CD4-positive, alpha-beta T cell (primary cell): ENCODE measurements at places on chromosomes 1 and 21. TPM values are rescaled to one million over a fixed set of nuclear protein-coding genes. Genes with fewer than 3 reads are reported as not detected.
A peak's percentile ranks its signal among the peaks of the same experiment; 100 is the strongest.

- no peak for DNase-seq
- H3K27ac ChIP-seq, result no peak overlapping the region
- peaks cover 7% of the 10 kb centered on the region for H3K4me1 ChIP-seq
- H3K36me3 ChIP-seq, result no peaks in the 10 kb centered on the region
- H3K27me3 ChIP-seq, result no peaks in the 10 kb centered on the region
Measured at GRCh38 chr21:25556091-25556490, 51.2 kb downstream of the MRPL39 start.

- H3K4me3 ChIP-seq, result no peak overlapping the region
- no peak for DNase-seq
- H3K36me3 ChIP-seq, result no peaks in the 10 kb centered on the region
- H3K27ac ChIP-seq, result no peak overlapping the region
- H3K27me3 ChIP-seq, result no peaks in the 10 kb centered on the region
Measured at GRCh38 chr1:84971957-84972356, 25.0 kb downstream of the MCOLN2 start.

DNA sequence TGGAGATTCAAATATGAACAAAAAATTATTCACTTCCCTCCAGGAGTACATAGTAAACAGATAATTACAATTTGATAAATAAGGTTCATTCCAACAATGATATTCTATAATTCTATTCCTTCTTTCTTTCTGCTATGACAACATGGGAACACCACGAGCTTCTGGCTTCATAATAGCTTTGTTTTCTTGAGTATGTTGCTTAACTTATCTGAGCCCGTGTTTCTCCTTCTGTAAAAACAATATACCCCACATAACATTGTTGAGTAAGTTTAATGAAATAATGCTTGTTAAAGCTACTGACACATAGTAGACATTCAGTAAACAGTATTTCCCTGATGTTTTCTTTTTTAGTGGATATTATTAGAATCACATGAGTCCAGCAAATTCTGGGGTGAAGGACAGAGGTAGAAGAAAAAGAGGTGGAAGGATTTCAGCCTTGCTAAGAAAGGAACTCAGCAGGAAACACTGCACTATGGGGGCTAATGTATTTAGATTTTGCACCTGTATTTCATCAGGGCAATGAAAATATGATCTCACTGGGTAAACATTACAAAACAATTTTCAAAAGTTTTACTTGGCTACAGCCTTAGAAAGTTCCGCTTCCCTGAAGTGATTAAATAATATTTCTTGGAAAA, 430.8 kb upstream of the C1orf87 start:
- no peak overlapping the region for H3K27ac ChIP-seq
- no peak overlapping the region for H3K4me3 ChIP-seq
- H3K4me1 ChIP-seq, result no peaks in the 10 kb centered on the region
- no peaks in the 10 kb centered on the region for H3K27me3 ChIP-seq
- no peak for DNase-seq

The KISS1 gene
- not detected for total RNA-seq

The PTGFRN gene
- 0.38 TPM for total RNA-seq

GRCh38 chr21:37765221-37765900, 150.9 kb downstream of the KCNJ6 start:
- DNase-seq, result no peak
- no peak overlapping the region for H3K27ac ChIP-seq
- H3K4me1 ChIP-seq, result no peaks in the 10 kb centered on the region
- H3K4me3 ChIP-seq, result no peak overlapping the region
- no peaks in the 10 kb centered on the region for H3K36me3 ChIP-seq

DNA sequence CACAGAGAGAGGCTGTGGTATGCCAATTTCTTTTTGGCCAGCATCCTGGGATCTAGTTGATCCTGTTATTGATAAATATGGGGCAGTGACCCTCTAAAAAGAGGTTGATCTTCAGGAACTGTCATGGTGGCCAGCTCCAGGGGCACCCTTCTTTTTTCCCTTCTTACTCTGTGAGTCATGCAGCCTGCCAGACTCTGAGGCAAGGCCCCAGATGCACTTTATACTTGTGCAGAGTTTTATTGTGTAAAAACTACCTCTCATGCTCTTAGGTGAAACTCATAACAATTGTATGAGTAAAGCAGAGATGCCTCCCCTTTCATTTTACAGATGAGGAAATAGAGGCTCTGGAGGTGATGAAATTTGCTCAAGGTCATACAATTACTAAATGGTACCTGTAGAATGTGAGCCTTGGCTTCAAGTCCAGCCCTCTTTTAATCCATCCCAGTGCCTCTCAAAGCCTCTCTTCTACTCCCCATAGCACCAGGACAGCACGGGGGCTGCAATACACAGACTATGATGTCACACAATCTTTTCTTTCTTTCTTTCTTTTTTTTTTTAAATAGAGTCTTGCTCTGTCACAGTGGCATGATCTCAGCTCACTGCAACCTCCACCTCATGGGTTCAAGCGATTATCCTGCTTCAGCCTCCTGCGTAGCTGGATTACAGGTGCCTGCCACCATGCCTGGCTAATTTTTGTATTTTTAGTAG, 387.8 kb downstream of the KCNH1 start:
- H3K4me3 ChIP-seq, result no peak overlapping the region
- no peak for DNase-seq
- H3K27ac ChIP-seq, result no peak overlapping the region
- no peaks in the 10 kb centered on the region for H3K4me1 ChIP-seq
- H3K27me3 ChIP-seq, result peaks cover 4% of the 10 kb centered on the region

GRCh38 chr1:11178021-11179015, 10.8 kb upstream of the ANGPTL7 start:
- H3K27me3 ChIP-seq, result no peaks in the 10 kb centered on the region
- H3K27ac ChIP-seq, result no peak overlapping the region
- no peak overlapping the region for H3K4me3 ChIP-seq
- no peaks in the 10 kb centered on the region for H3K4me1 ChIP-seq
- DNase-seq, result no peak

The PROX1 gene
- total RNA-seq, result not detected

The HORMAD1 gene
- not detected for total RNA-seq

The ABCD3 gene
- 13.5 TPM for total RNA-seq

GRCh38 chr21:33813832-33814365, 101.7 kb downstream of the ATP5PO start:
- no peaks in the 10 kb centered on the region for H3K36me3 ChIP-seq
- no peaks in the 10 kb centered on the region for H3K27me3 ChIP-seq
- DNase-seq, result no peak
- H3K27ac ChIP-seq, result no peak overlapping the region
- no peak overlapping the region for H3K4me3 ChIP-seq

The TBX19 gene
- total RNA-seq, result 1.8 TPM

DNA sequence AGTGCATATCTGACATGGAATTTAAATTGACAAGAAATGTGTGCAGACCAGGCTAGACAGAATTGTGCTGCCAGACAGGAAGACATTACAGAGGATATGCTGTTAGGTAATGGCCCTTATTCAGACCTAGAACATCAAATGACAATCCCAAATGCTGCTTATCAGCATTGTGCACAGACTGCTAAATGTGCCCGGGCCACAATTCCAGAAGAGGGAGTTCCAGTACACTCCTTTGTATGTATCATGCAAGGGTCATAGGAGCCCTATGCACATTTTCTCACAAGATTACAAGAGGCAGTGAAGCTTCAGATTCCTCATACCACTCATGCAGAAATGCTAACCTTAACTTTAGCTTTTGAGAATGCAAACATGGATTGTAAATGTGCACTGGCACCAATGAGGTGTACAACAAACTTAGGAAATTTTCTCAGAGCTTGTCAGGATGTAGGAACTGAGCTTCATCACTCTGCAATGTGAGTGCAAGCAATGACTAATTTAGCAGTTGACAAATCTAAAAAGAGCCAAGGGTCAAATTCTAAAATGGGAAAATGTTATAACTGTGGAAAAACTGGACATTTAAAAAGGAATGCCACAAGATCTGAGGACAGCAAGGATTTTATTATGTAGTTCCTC, 273.5 kb downstream of the COL11A1 start:
- H3K27ac ChIP-seq, result no peak overlapping the region
- no peaks in the 10 kb centered on the region for H3K27me3 ChIP-seq
- H3K4me1 ChIP-seq, result no peaks in the 10 kb centered on the region
- no peak for DNase-seq
- H3K36me3 ChIP-seq, result no peaks in the 10 kb centered on the region

The SLAMF7 gene
- total RNA-seq, result 0.78 TPM

GRCh38 chr1:68232289-68233148, at the start of gene WLS:
Gene WLS (minus strand): TSS chr1:68232523. CDS start chr1:68232299, 224 bp downstream.
- DNase-seq, result peak; percentile 27
- H3K4me3 ChIP-seq, result peak within 1 kb of the TSS; percentile 12
- peaks cover 4% of the 10 kb centered on the region for H3K4me1 ChIP-seq
- no peaks in the 10 kb centered on the region for H3K36me3 ChIP-seq
- H3K27ac ChIP-seq, result no peak within 1 kb of the TSS
- peaks cover 50% of the 10 kb centered on the region for H3K27me3 ChIP-seq

The CRYZ gene
- 4.6 TPM for total RNA-seq

The LRRC38 gene
- not detected for total RNA-seq

- no peaks in the 10 kb centered on the region for H3K27me3 ChIP-seq
- H3K4me1 ChIP-seq, result peaks cover 26% of the 10 kb centered on the region
- H3K27ac ChIP-seq, result no peak overlapping the region
- peak overlapping the region; percentile 63 for H3K4me3 ChIP-seq
- peak; percentile 66 for DNase-seq
Measured at GRCh38 chr1:109112056-109112651, 1.8 kb upstream of the ELAPOR1 start.

DNA sequence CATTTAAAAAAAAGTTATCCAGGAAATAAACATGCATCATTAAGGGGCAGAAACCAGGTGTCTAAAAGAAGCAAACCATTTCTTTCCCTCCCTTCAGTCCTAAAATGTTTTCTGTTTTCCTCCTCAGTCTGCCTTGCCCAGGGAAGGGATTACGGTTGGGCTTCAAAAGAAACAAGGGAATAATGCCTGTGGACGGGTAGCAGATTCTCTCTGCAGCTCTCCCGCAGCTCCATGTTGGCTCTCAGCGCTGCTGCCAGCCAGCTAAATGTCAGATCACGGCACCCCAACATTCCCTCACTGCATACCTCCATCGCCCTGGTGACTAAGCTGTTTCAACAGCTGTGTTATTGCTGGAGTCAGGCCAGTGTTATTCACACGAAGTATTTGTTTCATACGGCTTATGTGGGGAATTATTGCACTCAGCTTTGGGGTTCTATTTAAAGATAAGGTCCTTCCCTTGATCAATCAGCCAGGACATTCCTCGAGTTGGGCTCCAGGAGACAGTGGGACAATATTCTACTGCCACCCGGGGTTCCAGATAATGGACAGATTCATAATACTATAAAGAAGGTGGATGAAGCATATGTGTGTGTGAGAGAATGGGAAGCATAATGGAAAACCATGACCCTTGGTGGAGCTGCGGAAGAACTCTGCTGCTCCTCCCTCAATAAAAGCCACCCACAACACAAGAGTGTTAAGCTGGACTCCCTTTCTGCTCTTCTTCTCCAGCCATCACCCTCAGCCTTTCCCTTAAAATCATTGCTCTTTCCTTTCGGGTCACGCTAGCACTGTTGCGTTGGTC, 58.2 kb downstream of the WLS start:
- no peaks in the 10 kb centered on the region for H3K36me3 ChIP-seq
- H3K27me3 ChIP-seq, result no peaks in the 10 kb centered on the region
- no peak for DNase-seq

- no peaks in the 10 kb centered on the region for H3K27me3 ChIP-seq
- no peak overlapping the region for H3K4me3 ChIP-seq
- H3K27ac ChIP-seq, result no peak overlapping the region
- H3K36me3 ChIP-seq, result no peaks in the 10 kb centered on the region
Measured at GRCh38 chr1:56106531-56107274, 472.7 kb downstream of the PLPP3 start.

GRCh38 chr1:20732071-20732587, 374 bp downstream of the SH2D5 start:
- DNase-seq, result peak; percentile 12
- H3K27ac ChIP-seq, result no peak overlapping the region
- H3K4me1 ChIP-seq, result peaks cover 32% of the 10 kb centered on the region
- peak overlapping the region; percentile 66 for H3K4me3 ChIP-seq

- no peak overlapping the region for H3K27ac ChIP-seq
- no peaks in the 10 kb centered on the region for H3K36me3 ChIP-seq
- no peak overlapping the region for H3K4me3 ChIP-seq
- no peaks in the 10 kb centered on the region for H3K27me3 ChIP-seq
- no peak for DNase-seq
Measured at GRCh38 chr1:215119719-215120365, 37.3 kb downstream of the KCNK2 start.

DNA sequence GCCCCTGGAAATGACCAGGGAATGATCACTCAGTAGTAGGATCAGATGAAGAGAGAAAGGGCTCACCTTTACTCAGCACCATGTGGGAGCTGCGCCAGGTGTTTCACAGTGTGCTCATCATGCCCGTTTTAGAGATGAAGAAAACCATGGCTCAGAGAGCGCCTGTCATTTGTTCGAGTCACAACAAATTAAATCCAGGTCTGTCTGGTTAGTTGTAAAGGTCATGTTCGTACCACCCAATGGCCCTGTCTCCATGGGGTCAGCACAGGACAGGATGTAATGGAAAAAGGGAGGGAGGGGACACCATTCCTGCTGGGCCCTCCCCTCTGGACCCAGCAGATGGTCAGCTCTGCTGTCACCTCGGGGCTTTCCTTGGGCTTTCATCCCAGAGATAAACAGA, 15.2 kb downstream of the KIRREL1 start:
- no peaks in the 10 kb centered on the region for H3K27me3 ChIP-seq
- no peaks in the 10 kb centered on the region for H3K4me1 ChIP-seq
- H3K27ac ChIP-seq, result no peak overlapping the region
- no peak for DNase-seq
- no peak overlapping the region for H3K4me3 ChIP-seq

The KLF17 gene
- not detected for total RNA-seq

The UROD gene
- 42.4 TPM for total RNA-seq

GRCh38 chr1:51247022-51247421, 10.9 kb downstream of the RNF11 start:
- H3K36me3 ChIP-seq, result no peaks in the 10 kb centered on the region
- H3K27ac ChIP-seq, result no peak overlapping the region
- no peak for DNase-seq
- H3K4me3 ChIP-seq, result no peak overlapping the region

The KCNJ9 gene
- total RNA-seq, result not detected

The HOOK1 gene
- 18.1 TPM for total RNA-seq

The CHD5 gene
- total RNA-seq, result 0.34 TPM

The C1orf53 gene
- not detected for total RNA-seq

DNA sequence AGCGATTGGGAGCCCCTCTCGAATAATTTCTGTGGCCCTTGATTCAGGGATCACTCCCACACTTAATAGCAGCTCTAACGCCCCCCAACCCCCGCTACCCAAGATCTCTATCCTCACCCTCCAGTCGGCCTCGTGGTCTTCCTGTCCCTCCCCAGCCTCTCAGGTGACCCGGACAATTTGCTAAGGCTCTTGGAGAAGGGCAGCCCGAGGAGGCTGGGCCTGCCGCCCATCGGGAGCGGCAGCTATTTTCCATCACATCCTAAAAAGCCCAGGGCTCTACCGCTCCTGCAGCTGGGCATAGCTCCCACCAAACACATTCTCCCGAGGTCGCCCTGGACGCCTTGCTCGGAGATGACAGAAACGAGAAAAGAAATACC, 12.0 kb upstream of the PHLDA3 start:
- H3K4me3 ChIP-seq, result peak overlapping the region; percentile 46
- no peak for DNase-seq
- peaks cover 26% of the 10 kb centered on the region for H3K4me1 ChIP-seq
- H3K36me3 ChIP-seq, result peaks cover 15% of the 10 kb centered on the region
